OCI-LY7 (cell line): ENCODE measurements at places on chromosomes 5 and 9.
A peak's percentile ranks its signal among the peaks of the same experiment; 100 is the strongest.

DNA sequence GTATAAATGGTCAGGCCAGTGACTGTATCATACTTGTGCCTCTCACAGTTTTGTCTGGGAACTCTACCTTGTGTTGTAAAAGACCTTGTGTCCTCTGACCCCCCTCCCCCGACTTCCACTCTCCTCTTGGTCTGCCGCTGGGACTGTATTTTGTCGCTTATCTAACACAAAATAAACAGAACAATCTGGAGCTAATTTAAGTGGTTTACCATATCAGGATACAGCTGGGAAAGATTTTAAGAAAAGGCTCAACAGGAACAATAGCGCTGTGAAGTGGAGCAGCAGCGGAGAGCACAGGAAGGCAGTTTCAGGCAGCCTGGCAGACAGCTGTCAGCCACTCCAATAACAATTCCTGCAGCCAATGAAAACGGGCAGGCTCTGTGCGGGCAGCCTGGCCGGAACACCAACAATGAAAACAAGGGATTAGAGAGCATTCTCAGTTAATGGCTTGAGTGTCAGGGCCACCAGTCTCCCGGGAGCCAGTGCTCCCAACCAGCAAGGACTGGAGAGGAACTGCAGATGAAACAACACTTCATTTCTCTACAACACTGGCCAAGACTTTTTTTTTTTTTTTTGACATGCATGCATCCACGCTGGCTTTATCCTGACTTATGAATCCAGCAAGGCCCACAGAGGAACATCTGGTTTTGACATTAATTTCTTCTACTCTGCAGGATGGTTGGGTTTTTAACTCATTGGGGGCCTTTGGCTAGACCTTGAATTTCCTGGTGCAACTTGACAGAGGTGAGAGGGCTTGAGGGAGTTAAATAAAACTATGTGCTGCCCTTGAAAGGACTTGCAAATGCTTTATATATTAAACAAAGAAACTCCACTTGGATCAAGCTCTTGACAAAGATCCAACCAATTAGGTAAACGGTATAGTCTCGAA is 76.7 kb downstream of the ARSB start:
- DNase-seq, result no peak

GRCh38 chr9:6212722-6213375 is 2.8 kb upstream of the IL33 start:
- no peak for DNase-seq

DNA sequence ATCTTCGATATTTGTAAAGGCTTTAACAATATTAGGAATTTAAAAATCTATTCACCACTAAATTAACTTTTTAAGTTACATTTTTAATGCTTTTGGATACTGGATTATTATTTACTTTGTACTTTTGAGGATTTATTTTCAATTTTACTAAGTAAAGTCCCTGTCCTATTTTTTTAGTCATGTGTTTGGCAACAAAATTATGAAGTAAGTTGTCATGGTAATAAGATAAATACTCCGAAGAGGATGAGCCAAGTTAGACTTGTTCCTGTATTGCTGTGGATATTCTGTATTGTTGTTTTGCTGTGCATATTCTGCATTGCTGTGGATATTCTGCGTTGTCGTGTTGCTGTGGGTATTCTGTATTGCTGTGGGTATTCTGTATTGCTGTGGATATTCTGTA is 210.1 kb downstream of the MTRR start:
- no peak for DNase-seq

DNA sequence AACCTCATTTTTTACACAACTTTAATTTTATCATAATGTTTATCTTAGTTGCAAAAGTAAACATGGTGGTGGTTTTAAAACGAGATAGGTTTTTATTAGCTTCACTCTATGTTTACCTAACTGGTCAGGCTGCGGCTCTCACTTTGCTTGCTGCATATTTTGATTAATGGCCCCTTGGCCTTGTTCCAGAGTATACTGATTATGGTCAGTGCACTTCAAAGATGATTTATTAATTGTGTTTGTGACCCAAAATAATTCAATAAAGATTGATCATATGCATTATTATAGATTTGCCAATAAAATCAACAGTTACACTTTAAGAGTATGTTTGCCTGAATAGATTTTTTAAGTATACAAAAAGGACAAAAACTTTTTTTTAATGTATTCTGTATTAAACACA is 188.0 kb downstream of the XRCC4 start:
- no peak for DNase-seq

DNA sequence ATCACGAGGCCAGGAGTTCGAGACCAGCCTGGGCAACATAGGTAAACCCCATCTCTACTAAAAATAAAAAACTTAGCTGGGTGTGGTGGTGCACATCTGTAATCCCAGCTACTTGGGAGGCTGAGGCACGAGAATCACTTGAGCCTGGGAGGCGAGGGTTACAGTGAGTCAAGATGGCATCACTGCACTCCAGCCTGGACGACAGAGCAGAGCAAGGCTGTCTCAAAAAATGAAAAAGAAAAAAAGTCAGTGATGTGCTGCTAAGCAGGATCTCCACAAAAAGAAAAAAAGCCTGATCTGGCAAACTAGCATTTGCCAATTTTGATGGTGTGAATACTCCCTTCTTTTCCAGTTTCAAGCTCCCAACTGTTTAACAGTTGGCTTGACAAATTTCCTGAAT is 21.9 kb downstream of the F2R start:
- no peak for DNase-seq

DNA sequence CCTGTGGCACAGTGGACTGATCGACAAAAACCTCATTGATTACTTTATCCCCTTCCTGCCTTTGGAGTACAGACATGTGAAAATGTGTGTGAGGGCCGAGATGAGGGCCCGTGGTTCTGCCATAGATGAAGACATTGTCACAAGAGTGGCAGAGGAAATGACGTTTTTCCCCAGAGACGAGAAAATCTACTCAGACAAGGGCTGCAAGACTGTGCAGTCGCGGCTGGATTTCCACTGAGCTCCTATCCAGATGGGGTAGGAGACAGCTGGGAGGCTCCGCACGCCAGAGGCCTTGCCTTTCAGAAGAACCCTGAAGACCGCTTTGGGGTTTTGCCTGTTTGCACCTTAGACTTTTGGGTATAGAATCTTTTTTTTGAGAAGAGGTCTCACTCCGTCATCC is 6.4 kb downstream of the TOR1B start:
- DNase-seq, result no peak

- DNase-seq, result no peak
These were observed 48.0 kb upstream of the C5orf58 start for GRCh38 chr5:170184737-170185136.

DNA sequence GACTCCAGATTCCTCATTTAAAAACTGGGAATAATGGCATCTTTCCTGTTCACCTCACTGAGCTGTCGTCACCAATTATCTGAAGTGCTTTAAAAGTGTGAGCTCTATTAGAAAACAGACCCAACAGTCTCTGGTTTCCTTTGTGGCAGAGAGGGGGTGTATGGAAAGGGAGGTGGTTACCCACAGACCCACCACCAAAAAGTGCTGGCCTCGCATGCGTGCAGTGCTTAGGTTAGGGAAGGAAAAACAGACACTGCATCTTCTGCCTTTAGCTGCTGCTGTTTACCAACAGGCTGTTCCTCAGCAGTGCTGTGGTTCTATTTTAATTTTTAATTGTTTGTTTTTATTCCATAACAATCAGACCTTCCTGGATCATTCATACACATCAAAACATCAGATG is 249.6 kb downstream of the PIK3R1 start:
- no peak for DNase-seq

GRCh38 chr5:110727025-110727314 is 499 bp upstream of the TMEM232 start:
- peak; percentile 4 for DNase-seq

DNA sequence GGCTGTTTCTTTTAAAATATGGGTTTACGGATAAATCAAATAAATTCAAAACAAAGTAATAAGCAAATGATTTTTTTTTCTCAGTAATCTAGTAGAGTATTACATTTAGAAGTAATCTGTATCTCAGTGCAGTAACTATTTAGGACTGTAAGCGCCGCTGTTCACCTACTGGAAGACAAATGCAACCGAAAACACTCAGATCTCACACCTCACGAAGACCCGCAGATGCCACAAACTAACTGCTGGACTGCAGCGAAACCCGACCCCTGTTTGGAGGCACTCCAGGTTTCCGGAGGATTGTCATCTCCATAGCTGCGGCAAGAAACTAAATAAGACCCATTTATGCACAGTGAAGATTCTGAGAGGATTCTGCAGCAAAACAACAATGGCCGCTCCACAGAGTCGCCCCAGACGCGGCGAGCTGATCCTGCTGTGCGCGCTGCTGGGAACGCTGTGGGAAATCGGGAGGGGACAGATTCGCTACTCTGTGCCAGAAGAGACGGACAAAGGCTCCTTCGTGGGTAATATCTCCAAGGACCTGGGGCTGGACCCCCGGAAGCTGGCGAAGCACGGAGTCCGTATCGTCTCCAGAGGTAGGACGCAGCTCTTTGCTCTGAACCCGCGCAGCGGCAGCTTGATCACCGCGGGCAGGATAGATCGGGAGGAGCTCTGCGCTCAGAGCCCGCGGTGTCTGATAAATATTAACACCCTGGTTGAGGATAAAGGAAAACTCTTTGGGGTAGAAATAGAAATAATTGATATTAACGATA is at the start of gene PCDHGA8:
Gene PCDHGA8 (plus strand): TSS at position 205 of the 770 bp plus-strand sequence. CDS start 181 bp downstream, at position 386.
- DNase-seq, result peak; percentile 41
